ENCODE measurements at places on chromosomes 6 and 20. TPM values are rescaled to one million over a fixed set of nuclear protein-coding genes. Genes with fewer than 3 reads are reported as not detected.

GRCh38 chr6:26233649-26234420 lies 131.2 kb upstream of the BTN3A2 start:
- DNase-seq: no peak

DNA sequence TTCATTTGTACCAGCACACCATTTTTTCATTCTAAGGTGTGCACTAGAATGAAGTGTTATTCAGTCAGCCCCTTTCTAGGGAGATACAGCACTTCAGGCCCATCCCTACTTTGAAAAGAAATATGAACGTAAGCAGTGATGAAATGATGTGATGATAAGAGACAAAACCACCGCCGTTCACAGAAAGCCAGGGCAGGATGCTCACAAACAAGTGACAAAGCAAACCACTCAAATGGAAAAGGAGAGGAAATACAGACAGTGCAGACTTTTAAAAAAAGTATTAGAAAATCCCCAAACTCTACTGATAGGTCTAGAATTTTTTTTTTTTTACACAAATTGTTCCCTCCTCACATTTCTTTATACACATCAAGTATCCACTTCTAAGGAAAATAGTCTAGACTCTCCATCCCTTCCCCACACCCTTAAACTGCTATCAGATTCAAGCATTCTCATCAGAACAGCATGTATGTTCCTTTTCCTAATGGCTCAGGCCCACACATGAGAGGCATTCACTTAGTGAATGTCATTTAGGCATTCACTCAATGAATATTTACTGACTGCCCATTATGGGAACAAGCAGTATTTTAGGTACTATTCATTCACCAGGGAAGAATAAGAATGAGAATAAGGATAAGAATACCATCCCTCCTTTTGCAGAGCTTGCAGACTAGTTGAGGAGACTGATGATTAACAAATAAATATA lies 243.5 kb downstream of the GMPR start:
- DNase-seq: no peak

FAXC gene
- 8.0 TPM for total RNA-seq

LAMA4 gene
- 55.2 TPM for total RNA-seq

- DNase-seq: no peak
Measured at GRCh38 chr6:106525882-106526275, 103.4 kb downstream of the RTN4IP1 start.

DNA sequence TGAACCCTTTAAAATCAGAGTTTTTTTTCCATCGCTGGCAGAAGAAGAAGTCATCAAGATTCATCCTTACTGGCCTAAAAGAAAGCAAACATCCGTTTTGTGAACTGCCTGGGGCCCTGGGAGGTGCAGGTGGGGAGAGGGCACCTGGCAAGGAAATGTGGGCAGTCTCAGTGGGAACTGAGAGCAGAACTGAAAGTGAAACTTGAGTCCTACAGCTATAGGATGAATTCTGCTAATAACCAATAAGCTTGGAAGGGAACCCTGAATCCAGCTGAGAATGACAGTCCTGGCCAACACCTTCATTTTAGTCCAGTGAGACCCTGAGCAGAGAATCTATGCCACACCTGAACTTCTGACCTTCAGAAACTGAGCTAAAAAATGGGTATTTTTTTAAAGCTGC lies 130.1 kb upstream of the ASCC3 start:
- no peak for DNase-seq

- DNase-seq: no peak
Measured at GRCh38 chr6:139290787-139291311, 949 bp downstream of the TXLNB start.

DNA sequence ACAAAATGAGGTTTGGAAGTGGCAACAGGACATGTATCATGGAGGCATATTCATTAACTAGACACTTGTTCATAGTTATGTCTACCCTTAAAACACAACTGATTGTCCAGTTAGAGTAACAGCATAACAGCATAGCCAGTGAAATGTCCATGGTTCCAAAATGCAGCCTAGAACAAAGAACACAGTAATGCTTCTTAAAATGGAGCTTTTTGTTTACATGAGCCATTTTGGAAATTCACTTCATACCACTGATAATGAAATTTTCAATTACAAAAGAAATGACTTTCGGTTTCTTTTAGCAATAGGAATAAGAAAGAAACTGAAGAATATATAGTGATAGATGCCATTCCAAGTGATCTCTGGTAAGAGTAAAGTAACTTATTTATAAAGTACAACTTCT lies 111.1 kb upstream of the DST start:
- no peak for DNase-seq

- DNase-seq: no peak
Measured at GRCh38 chr6:147974376-147974775, 368.3 kb upstream of the SASH1 start.

PSORS1C1 gene
- 4.2 TPM for total RNA-seq

- no peak for DNase-seq
Measured at GRCh38 chr20:15332711-15333160, 995.3 kb upstream of the FLRT3 start.

All from chondrocyte (in vitro differentiated cells).